ENCODE measurements at places on chromosomes 11 and 22.

DNA sequence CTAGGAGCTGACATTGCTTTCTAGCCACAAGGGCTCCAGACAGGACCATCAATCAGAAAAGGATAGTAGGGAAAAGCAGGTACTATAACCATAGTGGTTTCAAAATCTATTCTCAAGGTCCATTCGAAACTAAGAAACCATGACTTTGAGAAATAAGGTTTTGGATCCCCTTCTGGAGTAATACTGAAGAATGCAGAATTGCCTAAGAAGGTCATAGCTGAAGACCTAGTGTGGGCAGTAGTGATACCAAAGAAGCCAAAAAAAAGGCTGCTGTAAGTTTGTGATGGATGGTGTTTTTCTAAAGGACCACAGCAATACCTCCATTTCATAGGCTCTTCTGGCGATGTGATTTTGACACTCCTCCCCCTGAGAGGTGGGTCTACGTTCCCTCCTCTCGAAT, 163.1 kb downstream of the MAML2 start:
- DNase-seq, result no peak

GRCh38 chr22:40955571-40955970, 4.4 kb downstream of the RBX1 start:
- no peak for DNase-seq

GRCh38 chr22:47168441-47168840, 406.0 kb downstream of the TBC1D22A start:
- peak; percentile 78 for DNase-seq

- DNase-seq, result no peak
Observed at GRCh38 chr22:24161909-24162308, 19.4 kb upstream of the SUSD2 start.

GRCh38 chr22:22479116-22479515, 29.4 kb downstream of the ZNF280B start:
- no peak for DNase-seq

GRCh38 chr11:30107899-30108298, 91.1 kb upstream of the KCNA4 start:
- DNase-seq, result no peak

DNA sequence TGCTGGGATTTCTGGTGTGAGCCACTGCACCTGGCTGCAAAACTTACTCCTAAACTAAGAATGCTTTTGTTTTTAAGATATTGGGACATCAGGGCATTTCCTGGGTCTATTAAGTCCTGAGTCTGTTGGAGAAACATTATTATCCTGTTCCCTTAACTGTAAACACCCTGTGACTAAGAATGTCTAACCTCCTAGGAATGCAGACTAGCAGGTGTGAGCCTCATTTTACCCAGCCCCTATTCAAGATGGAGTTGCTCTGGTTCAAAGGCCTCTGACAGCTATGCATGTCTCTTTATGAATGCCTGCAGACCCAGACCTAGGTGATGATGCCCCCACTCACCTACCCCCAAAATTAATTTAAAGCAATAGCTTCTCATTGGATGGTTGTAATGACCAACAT, 46.2 kb downstream of the DEPDC5 start:
- DNase-seq, result no peak

DNA sequence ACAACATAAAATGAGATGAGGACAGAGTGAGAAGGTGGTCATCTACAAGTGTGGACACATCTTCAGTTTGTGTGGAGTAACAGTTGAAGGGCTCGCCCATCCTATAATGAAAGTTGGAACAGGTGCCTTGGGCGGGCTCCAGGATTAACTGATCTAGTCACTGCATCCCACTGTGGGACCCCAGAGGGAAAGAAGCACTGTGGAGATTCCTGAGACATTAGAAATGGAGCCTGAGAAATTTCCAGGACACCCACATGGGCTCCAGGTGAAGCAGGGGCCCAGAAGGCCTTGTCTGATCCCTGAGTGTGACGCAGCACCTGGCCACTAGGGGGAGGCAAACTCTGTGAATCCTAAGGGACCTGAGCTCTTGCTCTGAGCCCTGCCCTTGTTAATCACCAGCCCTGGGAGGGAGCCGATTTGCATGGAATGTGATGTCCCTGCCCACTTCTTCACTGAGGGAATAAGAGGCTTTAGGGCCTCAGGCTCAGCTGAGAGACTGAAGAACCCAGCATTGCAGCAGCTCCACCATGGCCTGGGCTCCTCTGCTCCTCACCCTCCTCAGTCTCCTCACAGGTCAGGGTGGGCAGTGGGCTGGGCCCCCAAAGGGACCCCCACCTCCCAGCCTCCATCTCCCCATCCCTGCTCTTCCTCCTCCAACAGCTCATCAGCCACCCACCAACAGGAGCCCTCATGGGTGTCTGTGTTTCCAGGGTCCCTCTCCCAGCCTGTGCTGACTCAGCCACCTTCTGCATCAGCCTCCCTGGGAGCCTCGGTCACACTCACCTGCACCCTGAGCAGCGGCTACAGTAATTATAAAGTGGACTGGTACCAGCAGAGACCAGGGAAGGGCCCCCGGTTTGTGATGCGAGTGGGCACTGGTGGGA, 98.4 kb downstream of the VPREB1 start:
- peak; percentile 25 for DNase-seq

- DNase-seq, result no peak
Observed at GRCh38 chr22:24310969-24311368, 40.3 kb downstream of the SPECC1L start.

- no peak for DNase-seq
Observed at GRCh38 chr22:48228468-48228867, 1466.0 kb downstream of the TBC1D22A start.

DNA sequence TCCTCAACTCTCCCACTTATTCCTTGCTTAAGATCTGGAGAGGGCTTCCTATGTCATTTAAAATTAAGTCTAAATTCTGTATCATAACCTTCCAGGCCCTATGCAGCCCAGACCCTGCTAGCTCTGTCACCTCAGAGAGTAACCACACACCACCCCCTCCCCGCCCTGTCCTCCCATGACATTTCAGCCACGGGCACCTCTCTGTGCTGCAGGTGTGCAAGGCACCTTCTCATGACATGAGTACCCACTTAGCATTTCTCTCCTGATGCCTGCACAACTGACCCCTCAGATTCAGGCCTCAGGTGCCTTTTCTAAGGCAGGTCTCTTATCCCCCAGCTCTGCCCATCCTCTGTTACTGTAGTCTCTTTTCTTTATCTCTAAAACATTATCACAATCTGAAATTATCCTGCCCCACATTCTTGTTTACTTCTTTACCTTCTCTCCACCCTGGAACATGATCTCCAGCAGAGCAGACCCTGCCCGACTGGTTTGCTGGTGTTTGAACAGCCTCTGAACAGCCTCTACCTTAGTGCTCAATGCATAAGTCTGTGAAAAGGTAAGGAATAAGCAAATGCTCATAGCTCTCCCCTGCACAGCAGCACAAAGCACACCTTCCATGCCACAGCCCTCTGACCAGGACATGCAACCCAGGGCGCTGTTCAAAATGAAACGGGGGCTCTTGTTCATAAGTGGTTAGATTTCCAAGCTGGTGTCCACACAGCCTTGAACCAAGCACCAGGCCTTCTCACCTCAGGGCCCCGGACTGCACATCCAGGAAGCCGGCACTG, 196.1 kb upstream of the B3GAT1 start:
- no peak for DNase-seq

DNA sequence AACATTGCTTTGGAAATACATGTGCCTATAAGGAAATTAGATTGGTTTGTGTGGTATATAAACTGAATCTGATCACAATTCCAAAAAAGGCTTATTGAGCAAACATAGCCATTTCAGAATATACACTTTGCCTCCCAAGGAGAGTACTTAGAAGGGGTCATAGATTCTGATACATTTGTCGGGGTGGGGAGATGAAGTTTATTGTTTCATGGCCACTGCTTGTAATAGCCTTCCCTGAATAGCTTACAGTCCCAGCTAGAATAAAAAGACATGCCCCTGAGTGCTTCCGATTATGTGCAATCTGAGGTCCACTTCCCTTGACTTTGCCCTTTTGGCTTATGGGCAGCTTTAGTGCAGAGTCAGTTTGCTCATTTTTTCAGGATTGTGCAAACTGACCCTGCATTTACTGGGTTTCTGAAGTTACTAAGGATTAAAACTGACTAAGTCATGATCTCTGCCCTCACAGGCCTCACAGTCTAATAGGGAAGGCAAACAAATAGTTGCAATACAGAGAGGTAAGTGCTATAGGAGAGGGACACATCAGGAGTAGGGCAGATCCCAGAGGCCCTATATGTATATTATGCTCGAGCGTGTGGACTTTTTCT, 184.2 kb downstream of the BLID start:
- no peak for DNase-seq

DNA sequence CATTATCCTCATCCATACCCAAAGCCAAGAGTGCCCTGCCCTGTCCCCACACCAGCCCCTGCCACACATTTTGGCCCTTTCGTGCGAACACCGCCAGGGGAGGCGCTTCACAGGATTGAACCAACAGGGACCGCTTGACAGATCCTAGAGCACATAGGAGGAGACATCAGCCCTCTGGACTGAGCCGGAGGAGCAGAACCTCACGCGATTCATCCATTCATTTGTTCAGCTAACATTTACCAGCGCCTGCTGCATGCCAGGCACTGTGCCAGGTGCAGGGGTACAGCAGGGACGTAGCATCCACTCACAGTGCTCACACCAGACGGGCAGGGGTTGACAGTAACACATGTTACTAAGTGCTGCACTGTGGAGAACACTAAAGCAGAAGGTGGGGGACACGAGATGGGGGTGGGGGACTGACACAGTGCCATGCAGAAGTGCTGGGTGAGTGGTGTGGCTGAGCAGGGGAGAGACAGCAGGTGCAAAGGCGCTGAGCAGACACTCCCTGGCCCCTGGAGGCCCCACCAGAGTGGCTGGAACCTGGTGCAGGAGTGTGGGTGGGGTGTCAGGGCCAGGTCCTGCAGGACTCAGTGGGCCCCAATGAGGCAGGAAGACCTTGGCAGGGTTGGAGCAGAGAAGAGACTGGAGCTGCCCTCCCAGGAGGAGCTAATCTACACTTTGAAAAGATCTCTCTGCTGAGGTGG, 3.4 kb downstream of the GNAZ start:
- DNase-seq, result peak; percentile 4

DNA sequence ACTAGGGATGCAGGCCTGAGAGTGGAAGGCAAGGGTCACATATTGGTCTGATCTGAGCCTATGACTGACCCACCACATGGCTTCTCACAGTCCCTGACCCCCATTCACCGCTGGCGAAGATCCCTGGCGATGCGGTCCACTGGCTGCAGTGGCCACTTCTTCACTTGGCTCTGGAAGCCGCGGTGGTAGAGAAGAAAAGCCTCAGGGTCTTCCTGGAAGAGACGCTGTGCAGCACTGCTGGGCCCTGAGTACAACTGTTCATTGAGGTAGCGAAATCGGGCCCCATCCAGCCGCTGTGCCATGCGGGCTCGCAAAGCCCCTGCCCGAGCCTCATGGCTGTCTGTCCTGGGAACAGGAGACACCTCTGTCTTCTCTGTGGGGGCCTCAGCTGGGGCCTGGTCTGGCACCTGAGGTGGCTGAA, 2.4 kb downstream of the RRP8 start:
- DNase-seq, result no peak

DNA sequence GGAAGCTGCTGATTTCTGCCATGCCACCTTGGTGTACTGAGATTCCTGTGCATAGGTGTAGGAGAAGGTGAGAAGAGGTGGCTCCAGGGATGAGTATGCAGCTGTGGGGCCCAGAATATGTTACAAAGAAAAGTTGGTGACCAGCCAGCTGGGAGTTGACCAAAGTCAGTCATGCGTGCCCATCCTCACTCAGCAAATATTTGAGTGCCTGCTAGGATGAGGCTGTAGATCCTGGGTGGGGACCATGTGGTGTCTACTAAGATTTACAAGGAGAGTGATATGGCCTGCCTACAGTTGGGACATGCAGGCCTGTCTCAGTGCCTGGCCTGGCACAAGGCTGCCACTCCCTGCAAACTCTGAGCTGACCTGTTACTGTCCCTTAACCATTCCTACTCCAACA, 19.4 kb downstream of the RNF185 start:
- no peak for DNase-seq

GRCh38 chr11:113377681-113378412, 9.7 kb upstream of the ANKK1 start:
- no peak for DNase-seq

GRCh38 chr11:849951-850774, 7.5 kb downstream of the TSPAN4 start:
- no peak for DNase-seq

- no peak for DNase-seq
Observed at GRCh38 chr11:18235394-18236334, 938 bp downstream of the SAA4 start.

- DNase-seq, result no peak
Observed at GRCh38 chr11:45157247-45158209, 11.1 kb downstream of the PRDM11 start.

GRCh38 chr11:64665411-64665821, 57.6 kb downstream of the NRXN2 start:
- no peak for DNase-seq

- DNase-seq, result peak; percentile 60
Observed at GRCh38 chr22:38062791-38063190, 5.6 kb downstream of the PICK1 start.

DNA sequence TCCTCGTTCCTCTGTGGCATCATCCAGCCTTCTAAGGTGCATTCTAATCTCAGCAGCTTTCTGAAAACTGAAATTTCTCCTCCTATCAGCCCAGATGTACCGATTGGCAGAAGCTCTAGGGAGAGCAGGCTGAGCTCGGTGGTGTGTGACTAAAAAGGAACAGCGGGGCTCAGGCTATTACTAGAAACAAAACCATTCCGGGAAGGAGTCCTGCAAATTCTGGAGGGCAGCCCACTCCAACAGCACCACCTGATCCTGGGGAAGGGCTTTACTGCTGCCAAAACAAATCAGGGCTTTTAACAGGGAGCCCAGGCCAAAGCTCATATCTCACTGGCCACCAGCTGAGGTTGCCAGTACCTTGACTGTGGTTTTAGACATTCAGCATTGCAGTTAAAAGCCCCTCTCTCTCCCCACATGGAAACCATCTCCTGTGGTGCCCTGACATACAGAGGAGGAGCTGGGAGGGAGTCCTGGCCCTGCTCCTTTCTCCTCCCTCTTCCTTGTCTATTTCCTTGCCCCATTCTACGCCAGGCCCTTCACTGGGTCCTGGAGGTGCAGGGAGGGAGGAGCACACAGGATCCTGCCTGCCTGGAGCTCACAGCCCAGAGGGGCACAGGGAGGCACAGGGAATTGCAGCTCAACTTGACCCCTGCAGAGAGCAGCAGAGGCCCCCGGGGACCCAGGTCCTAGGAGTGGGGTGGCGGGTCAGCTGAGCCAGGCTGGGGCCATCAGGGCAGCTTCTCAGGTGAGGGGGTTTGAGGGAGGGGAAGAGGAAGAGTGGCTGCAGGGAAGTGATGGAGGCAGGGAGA, 889 bp downstream of the PLAAT4 start:
- peak; percentile 62 for DNase-seq

Measured in posterior cingulate gyrus (tissue), 11 donors.